ENCODE measurements at places on chromosomes 1 and 21.
A peak's percentile ranks its signal among the peaks of the same experiment; 100 is the strongest.

DNA sequence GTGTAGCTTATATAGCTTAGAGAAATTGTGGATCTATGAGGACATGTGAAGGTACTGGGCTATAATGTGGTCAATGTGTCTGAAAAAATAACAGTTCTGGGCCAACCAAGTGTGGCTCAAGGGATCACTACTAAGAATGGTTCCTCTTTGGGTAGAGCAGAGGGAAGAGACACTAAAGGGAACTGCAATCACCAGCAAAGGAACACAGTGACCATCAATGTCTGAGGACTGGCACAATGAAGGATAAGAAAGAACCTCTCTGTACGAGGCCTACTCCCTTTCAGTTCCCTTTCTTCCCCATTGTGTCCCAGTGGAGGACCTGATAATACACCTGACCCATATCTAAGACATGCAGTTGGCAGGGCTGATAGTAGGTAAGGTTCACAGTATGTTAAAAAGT lies 89.9 kb upstream of the JAK1 start:
- DNase-seq: no peak

- DNase-seq: no peak
Measured at GRCh38 chr1:85333186-85333585, 56.8 kb upstream of the BCL10 start.

DNA sequence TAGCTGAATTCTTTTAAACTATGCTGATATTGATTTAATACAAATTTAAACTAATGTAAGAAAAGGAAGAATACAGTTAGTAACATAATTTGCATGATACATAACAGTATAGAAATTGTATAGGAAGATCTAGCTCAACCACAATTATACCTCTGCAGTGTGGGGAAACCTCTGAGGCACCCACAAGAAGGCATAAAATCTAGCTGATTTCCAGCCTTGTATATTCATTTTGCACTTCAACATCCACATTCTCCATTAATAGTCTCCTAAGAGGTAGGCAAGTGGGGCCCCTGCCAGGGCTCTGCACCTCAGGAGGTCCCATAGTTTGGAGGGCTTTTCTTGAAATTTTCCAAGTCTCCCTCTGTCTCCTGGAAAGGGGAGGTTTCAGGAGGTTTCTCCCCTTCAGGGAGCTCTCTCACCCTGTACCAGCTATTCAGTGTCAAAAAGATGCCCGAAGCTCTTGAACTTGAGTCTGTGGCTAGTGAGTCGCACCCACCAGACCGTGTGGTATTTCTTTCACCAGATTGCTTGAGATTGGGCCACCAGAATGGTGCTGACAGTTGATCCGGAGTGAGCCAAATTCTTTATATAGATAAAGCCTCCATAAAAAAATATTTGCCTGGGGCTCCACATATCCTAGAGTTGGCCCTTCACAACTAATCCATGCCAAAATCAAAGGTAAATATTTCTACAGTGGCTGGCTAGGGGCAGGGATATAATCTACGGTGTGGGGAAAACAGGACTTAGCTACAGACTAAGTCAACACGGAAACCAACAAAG lies 108.2 kb downstream of the TIAM1 start:
- DNase-seq: no peak

GRCh38 chr1:42993502-42994136 lies 35.0 kb upstream of the SLC2A1 start:
- DNase-seq: peak; percentile 24

DNA sequence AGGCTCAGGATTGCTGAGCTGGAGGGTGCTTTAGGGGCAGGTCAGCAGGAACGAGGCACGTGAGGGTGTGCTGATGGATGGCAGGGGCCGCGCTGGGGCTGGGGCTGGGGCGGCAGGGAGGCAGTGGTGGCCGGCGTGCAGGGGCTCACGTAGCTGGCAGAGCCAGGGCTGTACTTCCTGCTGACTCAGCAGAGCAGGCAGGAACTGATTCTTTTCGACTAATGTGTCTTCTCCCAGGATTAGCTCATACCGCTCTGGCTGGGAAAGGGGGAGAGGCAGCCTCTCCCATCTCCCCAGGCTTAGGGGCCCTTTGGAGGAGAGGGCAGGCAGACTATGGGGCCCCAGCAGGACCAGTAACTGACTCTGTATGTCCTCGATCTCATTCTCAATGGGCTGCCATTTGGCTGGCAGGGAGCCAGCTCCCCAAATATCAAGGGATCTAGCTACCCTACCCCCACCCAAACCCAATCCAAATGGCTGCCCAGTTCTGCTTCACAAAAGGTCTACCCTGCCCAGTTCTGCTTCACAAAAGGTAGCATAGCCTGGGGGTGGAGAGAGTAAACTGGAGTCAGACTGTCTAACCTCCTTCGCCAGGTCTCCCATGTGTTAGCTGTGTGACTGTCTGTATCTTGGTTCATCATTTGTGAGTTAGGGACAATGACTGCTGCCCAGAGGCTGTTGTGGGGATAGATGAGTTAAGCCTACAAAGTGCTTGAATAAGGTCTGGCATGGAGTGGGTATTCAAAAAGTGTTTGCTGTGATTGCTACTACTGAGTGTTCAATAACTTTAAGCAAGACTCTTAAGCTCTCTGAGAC lies 100.1 kb upstream of the SLC2A1 start:
- DNase-seq: no peak

GRCh38 chr1:41743366-41743765 lies 175.4 kb downstream of the HIVEP3 start:
- DNase-seq: no peak

- DNase-seq: no peak
Measured at GRCh38 chr1:219778110-219778509, 150.2 kb downstream of the SLC30A10 start.

DNA sequence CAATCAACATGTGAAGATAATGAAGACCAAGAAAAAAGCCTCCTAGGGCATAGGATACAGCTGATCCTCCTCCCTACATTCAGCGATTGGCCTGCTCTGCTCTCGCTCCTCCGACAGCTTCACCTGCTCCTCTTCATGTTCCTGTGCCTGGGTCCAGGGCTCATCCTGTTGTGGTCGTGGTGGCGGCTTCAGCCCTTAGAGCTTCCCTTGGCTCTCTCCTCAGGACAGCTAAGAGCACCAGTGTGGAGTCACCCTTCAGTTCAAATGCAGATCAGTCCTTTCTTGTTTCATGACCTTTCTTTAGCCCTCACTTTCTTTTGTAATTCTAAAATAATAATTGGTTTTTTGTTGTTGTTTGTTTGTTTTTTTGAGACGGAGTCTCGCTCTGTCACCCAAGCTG lies 18.7 kb downstream of the CNN3 start:
- no peak for DNase-seq

DNA sequence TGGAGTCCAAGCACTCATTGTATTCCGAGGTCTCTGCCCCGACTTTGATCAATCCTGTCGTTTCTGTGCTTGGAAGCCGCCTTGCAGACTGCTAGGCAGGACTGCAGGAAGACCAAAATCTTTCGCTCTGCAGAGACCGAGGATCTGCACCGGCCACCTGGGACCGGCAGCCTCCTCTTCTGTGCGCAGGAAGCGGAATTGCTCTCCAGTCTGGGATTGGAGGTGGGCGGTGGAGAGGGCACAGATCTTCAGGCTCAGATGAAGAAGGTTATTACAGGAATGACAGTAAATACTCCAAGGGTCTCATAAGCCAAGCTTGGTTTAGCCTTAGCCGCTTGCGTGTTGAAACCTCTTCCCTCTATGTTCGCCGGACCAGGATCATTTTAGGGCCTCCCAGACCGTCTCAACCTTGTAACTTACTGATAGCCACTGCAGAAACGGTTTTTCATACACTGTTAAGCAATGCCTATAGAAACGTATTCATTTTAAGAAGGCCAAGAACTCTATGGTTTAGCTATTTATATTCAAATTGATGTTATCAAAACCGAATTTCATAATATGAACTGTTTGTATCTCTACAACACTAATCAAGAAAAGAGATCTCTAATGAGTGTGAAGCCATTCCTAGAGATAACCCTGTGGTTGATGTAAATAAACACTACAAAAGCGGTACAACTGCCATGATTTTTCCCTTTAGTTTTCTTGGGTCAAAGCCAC lies 1.1 kb downstream of the MIA3 start:
- no peak for DNase-seq

- no peak for DNase-seq
Measured at GRCh38 chr1:87706779-87707228, 378.1 kb downstream of the LMO4 start.

GRCh38 chr1:65681096-65681495 lies 111.6 kb upstream of the PDE4B start:
- DNase-seq: no peak

DNA sequence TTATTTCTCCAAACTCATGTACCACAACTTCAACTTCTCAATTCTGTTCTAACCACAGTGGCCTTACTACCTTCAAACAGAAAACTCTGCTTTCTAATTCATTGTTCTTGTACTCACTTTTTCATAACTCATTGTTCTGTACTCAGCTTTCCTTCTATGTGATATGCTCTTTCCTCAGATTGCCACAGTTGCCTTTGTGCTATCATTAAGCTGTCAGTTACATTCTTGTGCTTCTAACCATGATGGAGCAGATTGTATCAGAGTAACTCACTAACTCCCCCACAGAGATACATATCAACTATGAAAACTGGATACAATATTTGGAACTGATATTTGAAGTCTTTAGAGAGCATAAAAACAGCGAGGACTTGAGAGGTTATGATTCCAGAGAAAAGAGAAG lies 1213.7 kb downstream of the KCNT2 start:
- DNase-seq: no peak

GRCh38 chr1:3618881-3619671 lies 5.7 kb upstream of the TPRG1L start:
- peak; percentile 76 for DNase-seq

- DNase-seq: no peak
Measured at GRCh38 chr1:227428803-227429202, 110.5 kb upstream of the CDC42BPA start.

- DNase-seq: no peak
Measured at GRCh38 chr21:46299167-46299566, 13.0 kb downstream of the YBEY start.

- no peak for DNase-seq
Measured at GRCh38 chr1:24927473-24927872, 2.6 kb downstream of the RUNX3 start.

- DNase-seq: no peak
Measured at GRCh38 chr21:15162921-15163320, 98.1 kb upstream of the NRIP1 start.

- DNase-seq: no peak
Measured at GRCh38 chr21:44062380-44062779, 44.8 kb upstream of the PWP2 start.

GRCh38 chr1:159211331-159212136 lies 6.9 kb downstream of the ACKR1 start:
- DNase-seq: peak; percentile 20

GRCh38 chr1:41238311-41238988 lies 3.7 kb downstream of the SCMH1 start:
- no peak for DNase-seq

DNA sequence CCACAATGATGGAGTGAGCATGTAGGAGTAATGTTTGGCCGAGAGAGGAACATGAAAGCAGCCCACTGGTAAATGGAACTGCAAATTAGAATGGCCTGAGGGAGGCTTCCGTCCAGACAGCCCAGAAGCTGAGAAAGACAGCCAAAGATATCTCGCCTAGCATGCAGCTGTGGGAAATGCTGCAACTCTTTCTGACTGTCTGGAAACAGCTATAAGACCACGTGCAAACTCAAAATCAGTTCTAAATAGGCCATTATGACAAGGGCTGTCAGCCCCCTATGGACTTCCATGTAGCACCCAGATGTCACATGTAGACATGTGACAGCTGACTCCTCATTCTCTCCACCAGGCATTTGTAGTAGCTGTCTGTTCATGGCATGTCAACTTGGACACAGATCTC lies 62.9 kb upstream of the ATP1A1 start:
- DNase-seq: peak; percentile 35

- no peak for DNase-seq
Measured at GRCh38 chr21:43279578-43279894, 110.7 kb downstream of the CRYAA start.

- no peak for DNase-seq
Measured at GRCh38 chr1:21783679-21784603, 992 bp upstream of the USP48 start.

- no peak for DNase-seq
Measured at GRCh38 chr1:59417406-59417805, 120.5 kb downstream of the FGGY start.

DNA sequence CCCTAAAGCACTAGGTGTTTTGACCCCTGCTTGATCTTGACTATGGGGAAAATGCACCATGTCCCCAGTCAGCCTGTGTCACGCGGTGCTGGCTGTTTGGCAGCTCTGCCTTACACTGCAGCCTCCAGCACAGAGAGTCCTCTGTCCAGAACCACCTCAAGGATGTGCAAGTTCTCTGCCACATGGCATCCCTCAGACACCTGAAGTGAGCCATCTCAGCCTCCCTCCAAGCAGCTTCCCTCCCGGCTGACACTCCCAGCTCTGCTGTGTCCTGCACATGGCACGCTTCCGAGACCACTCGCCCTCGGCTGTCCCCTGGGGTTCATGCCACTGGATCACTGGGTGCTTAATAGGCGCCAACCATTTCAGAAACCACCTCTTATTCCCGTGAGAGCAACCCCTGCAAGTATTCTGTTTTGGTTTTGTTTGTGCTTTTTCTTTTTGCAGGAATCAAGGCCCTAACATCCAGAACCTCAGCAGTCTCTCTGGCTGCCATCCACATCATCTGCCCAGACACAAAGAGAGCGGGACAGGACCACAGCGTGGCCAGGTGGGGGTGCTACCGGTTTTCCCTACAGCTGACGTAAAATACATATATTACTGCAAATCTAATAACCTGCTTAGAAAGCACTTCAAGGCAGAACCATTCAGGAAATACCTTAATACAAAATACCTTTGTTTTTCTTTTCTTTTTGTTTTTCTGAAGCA lies 45.7 kb downstream of the CAPZB start:
- peak; percentile 81 for DNase-seq

GRCh38 chr1:34642679-34643078 lies 112.2 kb upstream of the GJB5 start:
- DNase-seq: no peak

DNA sequence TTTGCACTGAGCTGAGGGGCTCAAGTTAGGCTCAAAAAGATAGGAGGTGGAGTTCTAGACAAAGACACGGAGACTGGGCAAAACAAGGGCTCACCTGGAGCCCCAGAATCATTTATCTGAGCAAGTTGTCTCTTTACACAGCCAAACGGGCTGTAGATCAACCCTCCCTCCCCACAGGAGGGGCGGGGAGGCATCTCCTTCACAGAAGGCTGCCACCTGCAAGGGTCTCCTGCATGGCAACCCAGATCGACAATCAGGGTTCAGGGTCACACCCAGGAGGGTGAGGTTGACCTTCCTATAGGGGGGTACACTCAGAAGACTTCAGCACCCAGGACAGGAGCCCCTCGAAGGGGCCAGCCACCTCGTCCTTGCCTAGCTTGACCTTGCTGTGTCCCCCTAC lies 84.0 kb downstream of the CD247 start:
- no peak for DNase-seq

DNA sequence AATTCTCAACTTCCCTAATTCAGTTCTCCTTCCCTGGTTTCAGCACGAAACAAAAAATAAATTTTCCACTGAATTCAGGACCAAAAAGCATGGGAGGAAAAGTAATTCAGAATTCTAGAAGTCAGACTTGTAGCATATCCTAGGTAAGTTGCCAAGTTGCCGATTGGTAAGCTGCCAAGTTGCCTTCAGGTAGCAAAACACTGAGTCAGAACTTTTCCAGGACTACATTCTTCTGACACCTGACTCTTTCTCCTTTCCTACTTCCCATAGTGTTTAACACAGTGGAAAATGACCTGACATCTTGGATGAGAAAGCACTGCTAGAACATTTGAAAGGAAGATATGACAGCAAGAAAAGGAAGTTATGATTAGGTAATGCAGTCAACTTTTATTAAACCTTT lies 322.8 kb downstream of the SPATA17 start:
- no peak for DNase-seq

GRCh38 chr1:210779269-210779668 lies 354.7 kb downstream of the KCNH1 start:
- no peak for DNase-seq

- DNase-seq: peak; percentile 15
Measured at GRCh38 chr1:28775121-28775942, 36.6 kb upstream of the OPRD1 start.

Data from globus pallidus (tissue), 1 donor.